Lung (tissue), 17 donors: ENCODE measurements at places on chromosomes 1 and 21. TPM values are rescaled to one million over a fixed set of nuclear protein-coding genes. Genes with fewer than 3 reads are reported as not detected.
A peak's percentile ranks its signal among the peaks of the same experiment; 100 is the strongest.

PCBP3 gene
- total RNA-seq = 8.2 TPM

DNA sequence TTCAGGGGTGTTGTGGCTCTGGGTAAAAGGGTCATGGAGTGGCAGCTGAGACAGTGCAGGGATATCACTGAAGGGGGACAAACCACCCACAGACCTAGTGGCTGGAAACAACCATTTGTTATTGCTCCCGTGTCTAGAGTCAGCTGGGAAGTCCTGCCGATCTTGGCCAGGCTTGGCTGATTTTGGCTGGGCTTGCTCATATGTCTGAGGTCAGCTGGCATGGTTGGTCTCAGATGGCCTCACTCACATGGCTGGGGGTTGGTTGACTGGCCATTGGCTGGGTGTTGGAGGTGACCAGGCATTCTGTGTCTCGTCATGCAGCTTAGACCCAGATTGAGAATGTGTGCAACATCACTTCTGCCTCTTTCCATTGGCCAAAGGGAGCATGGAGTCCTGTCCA, 203.8 kb upstream of the POU3F1 start:
- peaks cover 22% of the 10 kb centered on the region for H3K4me1 ChIP-seq
- no peak overlapping the region for H3K27ac ChIP-seq
- no peaks in the 10 kb centered on the region for H3K36me3 ChIP-seq
- no peak for DNase-seq
- no peaks in the 10 kb centered on the region for H3K27me3 ChIP-seq

- no peaks in the 10 kb centered on the region for H3K27me3 ChIP-seq
- DNase-seq = no peak
- H3K36me3 ChIP-seq = no peaks in the 10 kb centered on the region
- H3K27ac ChIP-seq = no peak overlapping the region
- H3K4me1 ChIP-seq = peaks cover 1% of the 10 kb centered on the region
Measured at GRCh38 chr1:8133190-8133589, 107.1 kb upstream of the ERRFI1 start.

- no peaks in the 10 kb centered on the region for H3K27me3 ChIP-seq
- DNase-seq = no peak
- no peak overlapping the region for H3K4me3 ChIP-seq
- H3K4me1 ChIP-seq = no peaks in the 10 kb centered on the region
- no peaks in the 10 kb centered on the region for H3K36me3 ChIP-seq
- H3K27ac ChIP-seq = no peak overlapping the region
Measured at GRCh38 chr1:55618199-55618598, 403.0 kb upstream of the USP24 start.

DNA sequence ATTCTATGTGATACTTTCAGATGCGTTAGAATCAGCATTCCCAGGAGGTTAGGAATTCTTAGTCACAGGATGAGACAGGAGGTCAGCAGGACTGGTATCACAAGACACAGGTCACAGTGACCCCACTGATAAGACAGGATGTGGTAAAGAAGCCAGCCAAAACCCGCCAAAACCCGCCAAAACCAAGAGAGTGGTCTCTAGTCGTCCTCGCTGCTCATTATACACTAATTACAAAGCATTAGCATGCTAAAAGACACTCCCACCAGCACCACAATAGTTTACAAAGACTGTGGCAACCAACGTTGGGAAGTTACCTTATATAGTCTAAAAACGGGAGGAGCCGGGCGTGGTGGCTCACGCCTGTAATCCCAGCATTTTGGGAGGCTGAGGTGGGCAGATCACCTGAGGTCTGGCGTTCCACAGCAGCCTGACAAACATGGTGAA, 13.9 kb upstream of the ACTA1 start:
- H3K36me3 ChIP-seq = peaks cover 13% of the 10 kb centered on the region
- no peak overlapping the region for H3K4me3 ChIP-seq
- no peaks in the 10 kb centered on the region for H3K27me3 ChIP-seq
- H3K4me1 ChIP-seq = no peaks in the 10 kb centered on the region
- no peak for DNase-seq
- H3K27ac ChIP-seq = no peak overlapping the region

GRCh38 chr1:30358500-30358899, 364.9 kb downstream of the MATN1 start:
- H3K27ac ChIP-seq = no peak overlapping the region
- DNase-seq = peak; percentile 3
- H3K4me1 ChIP-seq = no peaks in the 10 kb centered on the region
- H3K4me3 ChIP-seq = no peak overlapping the region
- H3K36me3 ChIP-seq = no peaks in the 10 kb centered on the region

- H3K27ac ChIP-seq = peak overlapping the region; percentile 89
- no peak overlapping the region for H3K4me3 ChIP-seq
- peaks cover 5% of the 10 kb centered on the region for H3K36me3 ChIP-seq
Measured at GRCh38 chr21:36149788-36150711, 6.6 kb upstream of the DOP1B start.

NPPA gene
- not detected for total RNA-seq

GRCh38 chr1:17104782-17105181, 14.5 kb downstream of the PADI2 start:
- no peak for DNase-seq
- H3K36me3 ChIP-seq = no peaks in the 10 kb centered on the region
- H3K27ac ChIP-seq = no peak overlapping the region
- no peak overlapping the region for H3K4me3 ChIP-seq
- H3K4me1 ChIP-seq = no peaks in the 10 kb centered on the region

GRCh38 chr1:24418898-24419628, 3.5 kb downstream of the NIPAL3 start:
- no peak overlapping the region for H3K4me3 ChIP-seq
- no peaks in the 10 kb centered on the region for H3K27me3 ChIP-seq
- peaks cover 16% of the 10 kb centered on the region for H3K4me1 ChIP-seq

HPDL gene
- 0.63 TPM for total RNA-seq

MPL gene
- 0.63 TPM for total RNA-seq

RGSL1 gene
- total RNA-seq = not detected

FCAMR gene
- 0.40 TPM for total RNA-seq

GRCh38 chr21:46205766-46206162, 21.5 kb upstream of the SPATC1L start:
- H3K27ac ChIP-seq = no peak overlapping the region
- H3K4me1 ChIP-seq = no peaks in the 10 kb centered on the region
- H3K36me3 ChIP-seq = peaks cover 5% of the 10 kb centered on the region
- H3K27me3 ChIP-seq = no peaks in the 10 kb centered on the region
- H3K4me3 ChIP-seq = no peak overlapping the region

DNA sequence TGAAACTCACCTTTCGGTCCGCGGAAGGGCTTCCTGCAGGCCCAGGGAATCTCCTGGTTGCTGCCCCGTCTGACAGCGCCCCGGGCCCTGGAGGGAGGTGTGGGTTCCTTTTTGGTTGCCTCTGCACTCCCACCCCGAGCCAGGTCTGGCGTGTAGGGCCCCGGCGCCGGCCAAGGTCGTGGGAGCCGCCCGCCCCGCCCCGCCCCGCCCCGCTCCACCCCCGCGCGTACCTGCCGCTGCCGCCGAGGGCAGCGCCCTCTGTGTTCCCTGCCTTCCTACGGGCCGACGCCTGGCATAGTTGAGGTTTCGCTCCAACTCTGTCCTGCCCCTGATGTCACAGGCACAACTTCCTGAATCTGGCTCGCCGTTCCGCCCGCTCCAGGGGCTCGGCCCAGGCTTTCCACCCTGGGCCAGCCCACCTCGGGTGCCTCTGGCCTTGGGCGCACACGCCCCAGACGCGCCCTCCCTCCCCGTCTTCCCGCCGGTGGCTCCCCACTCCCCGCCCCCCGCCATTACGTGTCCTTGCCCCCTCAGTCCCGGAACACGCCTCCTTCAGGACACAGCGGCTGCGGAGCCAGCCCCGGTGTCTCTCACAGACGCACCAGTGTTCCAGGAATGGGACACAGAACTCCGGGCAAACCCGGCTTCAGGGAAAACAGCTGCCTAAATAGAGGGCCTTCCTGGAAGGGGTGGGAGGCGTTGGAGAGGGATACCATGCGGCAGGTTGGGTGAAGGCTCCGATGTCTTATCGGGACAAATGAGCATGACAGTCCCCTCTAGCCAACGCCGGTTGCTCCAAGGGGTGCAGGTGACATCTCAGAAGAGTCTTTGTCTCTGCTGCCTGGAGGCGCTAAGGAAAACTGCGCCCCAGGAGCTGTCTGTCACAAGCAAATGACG, at the start of gene KIAA0040:
TSS of gene KIAA0040 (minus strand) at position 147 of the 897 bp plus-strand sequence. CDS start 31,763 bp downstream, outside the sequence.
- no peaks in the 10 kb centered on the region for H3K36me3 ChIP-seq
- peak within 1 kb of the TSS; percentile 86 for H3K27ac ChIP-seq
- H3K4me3 ChIP-seq = peak within 1 kb of the TSS; percentile 66
- H3K4me1 ChIP-seq = peaks cover 4% of the 10 kb centered on the region

- no peak for DNase-seq
- H3K4me3 ChIP-seq = peak overlapping the region; percentile 42
- H3K4me1 ChIP-seq = peaks cover 5% of the 10 kb centered on the region
- peaks cover 6% of the 10 kb centered on the region for H3K27me3 ChIP-seq
Measured at GRCh38 chr1:27011058-27011764, 1.4 kb downstream of the TENT5B start.

GRCh38 chr21:34996304-34997101, 52.6 kb downstream of the RUNX1 start:
- no peak overlapping the region for H3K4me3 ChIP-seq
- H3K27me3 ChIP-seq = no peaks in the 10 kb centered on the region
- no peaks in the 10 kb centered on the region for H3K36me3 ChIP-seq
- H3K27ac ChIP-seq = peak overlapping the region; percentile 70

DNA sequence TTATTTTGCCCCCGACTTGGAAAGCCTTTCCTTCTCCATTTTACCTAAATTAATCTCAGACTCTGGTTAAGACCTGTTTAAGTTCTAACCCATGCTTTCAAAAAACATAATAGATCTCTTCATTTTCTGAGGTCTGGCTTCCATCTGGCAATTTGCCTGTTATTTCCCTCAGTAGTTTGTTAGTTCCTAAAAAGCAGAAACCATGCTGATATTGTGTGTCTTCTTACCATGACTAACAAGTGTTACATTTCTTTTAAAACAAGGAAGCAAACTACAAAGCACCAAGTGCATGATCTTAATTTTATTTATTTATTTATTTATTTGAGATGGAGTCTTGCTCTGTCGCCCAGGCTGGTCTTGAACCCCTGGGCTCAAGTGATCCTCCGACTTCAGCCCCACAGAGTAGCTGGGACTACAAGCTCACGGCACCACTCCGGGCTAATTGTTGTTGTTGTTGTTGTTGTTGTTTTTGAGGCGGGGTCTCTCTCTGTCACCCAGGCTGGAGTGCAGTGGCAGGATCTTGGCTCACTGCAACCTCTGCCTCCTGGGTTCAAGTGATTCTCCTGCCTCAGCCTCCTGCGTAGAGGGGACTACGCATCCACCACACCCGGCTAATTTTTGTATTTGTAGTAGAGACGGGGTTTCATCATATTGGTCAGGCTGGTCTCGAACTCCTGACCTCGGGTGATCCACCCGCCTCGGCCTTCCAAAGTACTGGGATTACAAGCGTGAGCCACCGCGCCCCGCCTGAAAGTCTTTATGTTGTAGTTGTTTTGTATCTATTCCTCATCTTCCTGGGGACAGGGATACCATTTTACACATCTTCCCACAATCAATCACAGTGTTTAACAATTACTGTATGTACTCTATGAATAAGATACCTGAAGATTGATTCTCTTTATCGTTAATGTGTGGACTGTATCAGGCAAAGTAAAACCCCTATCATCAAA, 1.3 kb upstream of the PATJ start:
- H3K27me3 ChIP-seq = no peaks in the 10 kb centered on the region
- DNase-seq = no peak
- H3K4me1 ChIP-seq = peaks cover 5% of the 10 kb centered on the region
- H3K4me3 ChIP-seq = no peak overlapping the region
- H3K36me3 ChIP-seq = no peaks in the 10 kb centered on the region
- no peak overlapping the region for H3K27ac ChIP-seq
